ENCODE measurements at places on chromosomes 4 and X.

GRCh38 chr4:183989461-183989860 is 84.4 kb downstream of the STOX2 start:
- DNase-seq: no peak

DNA sequence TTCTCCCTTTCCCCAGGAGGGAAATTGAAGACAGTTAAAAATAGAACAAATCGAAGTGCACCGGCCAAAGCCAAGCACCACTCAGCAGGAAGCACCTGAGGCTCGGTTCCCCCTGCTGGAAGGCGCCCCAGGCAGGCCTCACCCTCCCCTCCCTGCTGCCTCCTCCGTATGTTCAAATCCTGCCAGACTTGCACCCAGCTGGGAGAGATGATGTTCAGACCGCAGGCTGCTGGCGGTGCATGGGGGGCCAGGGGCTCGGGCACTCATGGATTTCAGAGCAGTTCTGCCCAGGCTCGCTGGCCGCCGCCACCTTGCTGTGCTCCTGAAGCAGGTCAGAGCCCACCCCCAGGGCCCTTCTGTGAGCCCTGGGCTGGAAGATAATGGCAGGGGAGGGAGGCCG is 91.4 kb downstream of the DCTD start:
- DNase-seq: no peak

GRCh38 chr4:86233681-86234080 is 126.2 kb downstream of the MAPK10 start:
- no peak for DNase-seq

DNA sequence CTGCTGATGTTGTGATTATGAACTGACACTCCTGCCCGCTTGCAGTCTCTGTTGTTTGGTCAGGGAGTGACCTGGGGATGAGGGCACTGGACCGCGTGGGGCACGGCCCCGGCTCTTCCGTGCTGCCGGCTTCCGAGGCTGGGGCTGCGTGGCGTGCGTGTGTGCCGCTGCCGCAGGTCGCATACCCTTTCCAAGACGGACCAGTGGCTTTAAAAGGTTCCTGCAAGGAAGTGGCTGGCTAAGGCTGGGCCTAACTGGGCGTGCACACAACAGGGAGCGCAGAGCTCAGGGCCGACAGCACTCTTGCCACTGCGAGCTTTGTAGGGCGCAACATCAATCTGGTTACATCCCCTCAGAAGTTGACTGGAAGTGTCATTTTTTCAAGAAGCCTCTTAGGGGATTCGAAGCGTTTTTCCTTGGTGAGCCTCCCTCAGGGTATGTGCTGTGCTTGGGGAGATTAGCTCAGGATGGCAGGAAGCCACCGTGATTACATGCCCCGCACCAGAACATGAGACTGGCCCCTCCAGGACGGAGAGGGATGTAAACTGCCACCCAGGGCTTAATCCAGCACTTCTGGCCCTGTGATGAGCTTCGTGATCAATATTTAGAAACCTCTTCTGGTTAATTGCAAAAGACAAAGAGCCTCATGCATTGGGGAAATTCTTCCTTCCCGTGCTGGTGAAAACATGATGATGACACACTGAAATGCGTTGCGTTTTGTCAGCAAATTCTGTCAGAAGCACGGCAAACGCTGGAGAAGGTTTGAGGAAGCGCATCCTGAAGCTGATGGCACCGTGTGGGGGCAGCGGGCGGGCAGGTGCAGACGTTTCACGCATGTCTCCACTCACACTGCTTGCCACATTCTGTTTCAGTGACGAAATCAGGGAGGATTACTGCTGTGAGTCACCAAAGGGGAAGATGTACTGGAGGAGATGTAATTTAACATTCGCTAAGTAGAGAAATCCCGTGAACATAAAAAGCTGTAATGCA is 11.1 kb downstream of the MAEA start:
- no peak for DNase-seq

DNA sequence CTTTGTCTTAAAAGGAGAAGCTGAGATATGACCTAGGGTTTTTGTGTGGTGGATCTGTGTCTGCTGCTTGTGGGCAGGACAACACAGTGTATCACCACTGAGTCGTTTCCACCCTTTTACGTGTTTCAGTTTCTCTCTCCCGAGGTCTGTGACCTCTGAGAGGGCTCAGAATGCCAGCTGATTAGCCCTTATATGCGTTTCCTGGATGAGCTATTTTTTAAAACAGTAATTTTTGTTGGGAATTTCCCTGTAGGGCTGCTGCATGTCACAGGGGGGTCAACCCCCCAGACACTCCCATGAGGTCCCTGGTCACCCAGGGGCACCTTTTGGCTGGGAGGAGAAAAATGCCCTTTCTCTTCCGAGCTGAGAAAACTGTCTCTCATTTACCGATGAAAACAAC is 170.4 kb upstream of the CASK start:
- DNase-seq: no peak

DNA sequence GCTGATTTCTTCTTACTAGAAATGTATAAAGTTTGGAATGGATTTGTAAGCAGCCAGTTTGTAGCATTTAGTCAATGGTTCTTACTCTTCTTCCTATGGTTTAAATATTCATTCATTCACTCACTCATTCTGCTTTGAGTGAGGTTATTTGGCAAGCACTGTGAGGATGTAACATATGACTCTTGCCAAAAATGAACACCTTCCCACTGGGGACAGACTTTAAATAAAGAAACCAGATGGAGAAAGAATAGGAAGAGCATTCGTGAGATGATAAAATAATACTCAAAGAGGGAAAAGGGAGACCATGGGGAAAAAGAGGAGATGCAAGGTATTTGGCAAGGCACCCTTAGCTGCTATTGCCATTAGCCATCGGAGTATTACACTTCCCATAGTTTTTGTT is 586.1 kb downstream of the ADGRL3 start:
- no peak for DNase-seq

GRCh38 chr4:48660347-48660746 is 119.7 kb downstream of the FRYL start:
- no peak for DNase-seq

DNA sequence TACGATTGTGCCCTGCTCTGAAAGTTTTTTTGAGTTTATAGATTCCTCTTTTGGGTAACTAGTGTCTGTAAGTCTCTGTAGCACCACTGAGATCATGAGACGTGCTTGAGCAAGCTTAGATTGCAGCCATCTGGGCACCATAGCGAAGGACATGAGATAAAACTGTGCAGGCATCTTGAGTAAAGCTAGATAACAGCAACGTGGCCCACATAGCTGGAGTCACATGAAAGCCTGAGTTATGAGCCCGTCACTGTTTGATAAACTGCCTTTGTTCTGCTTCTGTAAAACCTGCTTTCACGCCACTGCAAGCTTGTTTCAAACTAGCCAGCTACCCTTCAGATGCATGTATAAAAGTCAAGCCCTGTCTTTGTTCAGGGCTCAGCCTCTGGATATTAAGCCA is 359.1 kb upstream of the CXorf51A start:
- no peak for DNase-seq

DNA sequence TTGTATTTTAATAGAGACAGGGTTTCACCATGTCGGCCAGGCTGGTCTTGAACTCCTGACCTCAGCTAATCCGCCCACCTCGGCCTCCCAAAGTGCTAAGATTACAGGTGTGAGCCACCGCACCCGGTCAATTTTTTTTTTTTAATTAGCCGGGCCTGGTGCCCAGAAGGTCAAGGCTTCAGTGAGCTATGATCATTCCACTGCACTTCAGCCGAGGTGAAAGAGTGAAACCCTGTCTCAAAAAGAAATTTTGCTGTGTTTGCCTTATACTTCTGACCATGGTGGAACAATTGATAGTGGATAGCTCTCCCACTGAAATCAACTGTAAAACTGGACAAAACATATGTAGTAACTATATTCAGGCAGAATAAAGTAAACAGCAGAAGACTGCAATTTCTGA is 24.0 kb upstream of the SMIM14 start:
- DNase-seq: no peak

GRCh38 chrX:135481696-135482179 is 38.7 kb upstream of the INTS6L start:
- no peak for DNase-seq

DNA sequence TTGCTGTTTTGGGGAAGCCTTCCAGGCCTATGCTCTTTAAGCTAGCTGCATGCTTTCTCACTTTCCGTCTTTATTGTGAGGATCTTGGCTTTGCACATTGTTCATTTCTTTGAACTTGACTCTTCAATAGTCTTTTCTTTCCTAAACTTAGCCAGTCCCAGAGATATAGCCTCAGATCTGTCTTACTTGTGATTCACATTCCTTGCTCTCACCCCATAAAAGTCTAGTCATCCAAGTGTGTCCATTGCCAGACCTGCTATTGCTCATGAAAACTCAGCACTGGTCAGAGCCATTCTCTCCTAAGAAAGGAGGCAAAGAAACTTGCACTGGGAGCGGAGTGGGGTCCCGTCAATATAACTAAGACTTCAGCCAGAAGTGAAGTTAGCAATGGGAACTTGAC is 275.0 kb upstream of the CTSO start:
- DNase-seq: no peak

DNA sequence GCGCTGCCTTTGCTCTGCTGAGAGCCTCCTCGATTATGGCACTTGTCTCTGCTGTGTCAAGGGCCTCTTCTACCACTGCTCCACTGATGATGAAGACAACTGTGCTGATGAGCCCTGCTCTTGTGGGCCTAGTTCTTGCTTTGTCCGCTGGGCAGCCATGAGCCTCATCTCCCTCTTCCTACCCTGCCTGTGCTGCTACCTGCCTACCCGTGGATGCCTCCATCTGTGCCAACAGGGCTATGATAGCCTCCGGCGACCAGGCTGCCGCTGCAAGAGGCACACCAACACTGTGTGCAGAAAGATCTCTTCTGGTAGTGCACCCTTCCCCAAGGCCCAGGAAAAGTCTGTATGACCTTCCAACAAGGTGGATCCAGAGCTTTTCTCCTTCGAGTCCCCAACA is 106.8 kb upstream of the VAMP7 start:
- no peak for DNase-seq

GRCh38 chr4:125168531-125168930 is 146.2 kb upstream of the FAT4 start:
- DNase-seq: no peak

DNA sequence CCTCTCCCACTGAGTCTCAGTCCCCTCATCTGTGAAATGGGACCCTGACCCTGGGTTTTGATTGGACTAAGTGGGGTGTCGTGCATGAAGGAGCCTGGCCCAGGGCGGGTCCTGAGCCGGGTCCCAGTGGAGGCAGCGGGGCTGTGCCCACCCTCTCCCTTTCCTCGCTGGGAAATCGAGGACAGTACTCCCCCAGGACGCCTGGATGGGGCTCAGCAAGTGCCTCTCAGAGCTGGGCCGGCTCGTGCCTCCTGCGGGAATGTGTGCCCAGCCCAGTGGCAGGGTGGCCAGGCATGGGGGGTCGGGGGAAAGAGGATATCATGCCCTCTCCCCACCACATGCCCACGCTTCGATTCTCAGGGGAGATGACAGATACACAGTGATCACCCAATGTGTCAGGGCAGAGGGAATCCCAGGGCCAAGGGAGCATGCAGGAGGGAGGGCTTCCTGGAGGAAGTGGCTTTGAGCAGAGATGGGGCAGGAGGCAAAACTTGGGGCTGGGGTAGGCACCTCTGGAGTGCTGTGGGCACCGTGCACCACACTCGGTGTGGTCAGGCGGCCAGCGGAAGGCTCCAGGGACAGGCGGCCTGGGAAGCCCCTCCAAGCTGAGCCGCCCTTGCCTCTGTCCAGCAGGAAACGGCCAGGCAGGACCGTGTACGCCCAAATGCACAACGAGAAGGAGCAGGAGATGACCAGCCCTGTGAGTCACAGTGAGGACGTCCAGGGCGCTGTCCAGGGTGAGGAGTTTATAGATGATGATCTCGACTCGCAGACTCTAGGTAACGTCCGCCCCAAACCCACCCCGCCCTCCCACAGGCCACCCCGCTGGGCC is 203.0 kb downstream of the AFAP1 start:
- DNase-seq: no peak

GRCh38 chrX:136047016-136047642 is 61.9 kb downstream of the SLC9A6 start:
- no peak for DNase-seq

DNA sequence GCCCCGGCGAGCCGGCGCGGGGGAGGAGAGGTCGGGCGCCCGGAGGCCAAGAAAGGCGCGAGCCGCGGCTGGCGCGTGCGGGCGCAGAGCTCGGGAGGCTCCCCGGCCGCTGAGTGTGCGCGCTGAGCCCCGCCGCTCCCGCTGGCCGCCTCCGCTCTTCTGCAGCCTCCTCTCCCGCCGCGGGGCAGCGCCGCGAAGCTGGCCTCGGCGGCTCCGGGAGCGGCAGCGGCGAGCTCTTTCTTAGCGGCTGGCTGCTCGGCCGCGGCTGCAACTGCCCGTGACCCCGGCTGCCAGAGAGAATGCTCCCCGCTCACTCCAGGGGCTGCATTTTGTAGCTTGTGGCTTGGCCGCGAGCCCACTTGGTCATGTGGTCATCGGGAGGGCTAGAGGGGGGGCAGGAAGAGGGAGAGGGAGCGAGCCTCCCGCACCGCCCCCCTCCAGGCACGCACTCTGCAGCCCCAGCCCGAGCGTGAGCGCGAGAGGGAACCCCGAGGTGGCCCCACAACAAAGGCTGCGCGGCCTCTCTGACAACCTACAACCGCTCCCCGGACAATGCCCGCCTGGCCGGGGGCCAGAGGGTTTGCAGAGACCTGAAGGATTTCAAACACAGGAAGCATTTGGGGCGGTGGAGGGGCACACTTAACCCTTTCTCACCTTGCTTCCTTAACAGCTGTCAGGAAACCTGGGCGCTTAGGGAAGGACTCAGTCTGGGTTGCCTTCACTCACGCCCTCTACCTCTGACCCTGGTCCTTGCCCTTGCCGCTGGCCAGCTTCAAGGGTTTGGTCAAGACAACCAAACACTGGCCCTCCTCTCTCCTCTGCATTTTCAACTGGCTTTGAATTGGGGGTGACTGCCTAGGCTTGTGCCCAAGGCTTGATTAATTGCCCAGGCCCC is at the start of gene APLN:
Gene APLN (minus strand): TSS at position 305 of the 895 bp plus-strand sequence. CDS start 326 bp downstream, outside the sequence.
- DNase-seq: no peak

DNA sequence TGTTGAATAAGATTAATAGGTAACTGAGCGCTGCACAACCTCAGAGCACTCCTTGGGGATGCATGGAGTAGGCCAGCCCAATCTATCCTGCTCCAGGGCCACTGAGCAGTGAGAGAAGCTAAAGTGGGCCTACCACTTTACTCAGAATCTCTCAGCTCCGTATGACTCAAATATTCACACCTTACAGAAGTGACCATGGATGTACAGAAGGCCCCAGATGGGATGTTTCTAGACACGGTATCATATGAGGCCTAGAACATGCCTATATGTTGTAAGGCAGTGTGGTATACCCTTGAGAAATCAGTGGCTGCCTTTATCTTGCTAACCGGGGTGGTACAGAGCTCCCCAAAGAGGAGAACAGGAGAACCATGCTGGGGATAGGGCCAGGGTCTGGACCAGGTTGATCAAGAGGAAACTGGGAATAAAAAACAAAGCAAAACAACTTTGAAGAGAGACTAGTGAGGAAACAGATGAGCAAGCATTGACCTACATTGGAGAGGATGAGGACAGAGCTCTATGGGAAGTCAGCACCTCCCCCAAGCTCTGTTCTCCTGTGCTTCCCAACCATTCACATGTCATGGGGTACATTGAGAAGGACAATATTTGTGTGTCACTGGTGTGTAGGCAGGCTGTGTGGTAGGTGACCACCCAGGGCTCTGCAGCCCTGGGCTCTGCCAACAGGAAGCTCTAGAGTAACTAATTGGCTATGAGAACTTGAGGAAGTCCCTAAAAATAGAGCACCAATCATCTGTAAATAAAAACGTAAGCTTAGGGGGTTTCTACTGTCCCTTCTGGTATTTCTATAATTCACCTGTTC is 31.4 kb downstream of the HOPX start:
- DNase-seq: no peak
